ENCODE measurements at places on chromosomes 11 and 22.

GRCh38 chr22:20438427-20438677, 727 bp upstream of the SCARF2 start:
- DNase-seq: no peak

DNA sequence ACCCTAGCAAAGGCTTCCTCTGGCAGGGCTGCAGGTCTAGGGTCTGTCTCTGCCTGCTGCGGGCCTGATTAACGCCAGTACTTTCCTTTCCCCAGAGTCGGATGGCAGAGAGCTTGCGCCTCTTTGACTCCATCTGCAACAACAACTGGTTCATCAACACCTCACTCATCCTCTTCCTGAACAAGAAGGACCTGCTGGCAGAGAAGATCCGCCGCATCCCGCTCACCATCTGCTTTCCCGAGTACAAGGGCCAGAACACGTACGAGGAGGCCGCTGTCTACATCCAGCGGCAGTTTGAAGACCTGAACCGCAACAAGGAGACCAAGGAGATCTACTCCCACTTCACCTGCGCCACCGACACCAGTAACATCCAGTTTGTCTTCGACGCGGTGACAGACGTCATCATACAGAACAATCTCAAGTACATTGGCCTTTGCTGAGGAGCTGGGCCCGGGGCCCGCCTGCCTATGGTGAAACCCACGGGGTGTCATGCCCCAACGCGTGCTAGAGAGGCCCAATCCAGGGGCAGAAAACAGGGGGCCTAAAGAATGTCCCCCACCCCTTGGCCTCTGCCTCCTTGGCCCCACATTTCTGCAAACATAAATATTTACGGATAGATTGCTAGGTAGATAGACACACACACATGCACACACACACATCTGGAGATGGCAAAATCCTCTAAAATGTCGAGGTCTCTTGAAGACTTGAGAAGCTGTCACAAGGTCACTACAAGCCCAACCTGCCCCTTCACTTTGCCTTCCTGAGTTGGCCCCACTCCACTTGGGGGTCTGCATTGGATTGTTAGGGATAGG, 18.6 kb downstream of the RSPH14 start:
- no peak for DNase-seq

GRCh38 chr22:41091132-41092022, 1.0 kb upstream of the EP300 start:
- DNase-seq: peak; percentile 100

DNA sequence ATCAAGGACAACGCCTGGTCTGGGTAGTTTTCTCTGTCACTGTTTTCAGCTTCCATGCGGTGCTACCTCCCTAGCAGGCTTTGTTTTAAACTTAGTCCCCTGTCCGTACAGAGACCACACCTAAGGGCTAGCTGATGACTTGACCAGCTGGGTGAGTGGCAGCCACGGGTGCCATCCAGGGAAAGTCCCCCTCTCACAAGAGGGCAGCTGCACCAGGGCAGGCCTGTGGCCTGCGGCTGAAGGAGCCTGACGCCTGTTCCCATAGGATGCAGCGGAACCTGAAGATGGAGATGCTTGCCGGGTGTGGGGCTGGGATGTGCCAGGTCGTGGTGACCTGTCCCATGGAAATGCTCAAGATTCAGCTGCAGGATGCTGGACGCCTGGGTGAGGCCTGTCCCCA, 19.9 kb downstream of the SLC25A18 start:
- DNase-seq: no peak

DNA sequence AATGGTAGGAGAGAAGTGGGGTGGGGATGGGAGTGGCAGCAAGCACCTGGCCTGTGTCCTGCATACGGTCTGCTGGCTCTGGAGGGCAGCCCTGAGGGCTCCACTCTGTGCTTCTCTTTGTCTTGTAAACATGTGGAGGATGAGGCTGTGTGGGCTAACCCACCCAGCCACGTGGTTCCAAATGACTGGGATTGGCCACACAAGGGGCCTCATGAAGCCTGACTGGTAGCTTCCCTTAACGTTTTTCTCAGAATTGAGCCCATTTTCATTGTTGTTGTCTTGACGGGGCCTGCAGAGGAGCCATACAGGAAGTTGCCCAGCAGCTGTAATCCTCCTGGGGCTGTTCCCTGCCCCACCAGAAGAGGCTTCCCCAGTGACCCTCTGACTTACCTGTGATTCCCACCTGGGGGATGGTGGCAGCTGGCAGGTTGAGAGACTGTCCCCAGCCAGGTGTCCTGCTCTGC, 18.0 kb downstream of the DERL3 start:
- DNase-seq: peak; percentile 0

DNA sequence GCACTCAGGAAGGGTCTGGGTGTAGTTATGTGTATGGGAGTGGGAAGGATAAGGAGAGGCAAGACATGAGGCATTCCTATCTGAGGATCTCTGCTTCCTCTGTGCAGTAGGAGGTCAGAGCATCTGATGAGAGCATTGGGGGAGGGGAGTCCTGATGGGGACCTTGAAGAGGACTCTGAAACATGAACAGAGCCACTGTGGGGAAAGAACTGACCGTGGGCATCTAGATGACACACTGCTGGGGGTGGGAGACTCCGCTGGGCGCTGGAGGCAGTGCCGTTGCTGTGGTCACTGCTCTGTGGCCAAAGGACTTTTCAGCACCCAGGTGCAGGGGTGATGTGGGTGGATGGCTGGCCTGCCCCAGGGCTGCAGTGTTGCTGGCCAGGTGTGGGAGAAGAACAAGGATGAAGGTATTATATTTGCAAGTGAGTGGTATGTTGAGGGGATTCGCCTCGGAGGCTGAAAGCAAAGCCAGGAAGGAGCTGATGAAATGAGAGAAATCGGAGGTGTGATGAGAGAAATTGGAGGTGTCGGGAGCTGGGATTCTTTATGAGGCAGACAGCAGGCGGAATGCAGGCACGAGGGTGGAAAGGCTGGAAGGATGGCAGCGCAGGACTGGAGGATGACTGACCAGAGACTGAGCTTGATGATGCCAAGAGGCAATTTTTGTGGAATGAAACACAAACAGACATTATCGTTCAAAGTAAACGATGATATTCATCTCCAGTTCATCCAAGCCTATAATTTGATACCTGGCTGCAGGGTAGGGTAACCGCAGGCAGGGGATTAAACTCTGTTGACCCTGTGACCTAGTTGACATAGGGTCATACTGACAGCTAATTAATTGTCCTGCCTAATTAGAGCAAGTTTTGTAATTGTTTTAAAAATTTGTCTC, 19.4 kb upstream of the TMPRSS4 start:
- no peak for DNase-seq

- peak; percentile 51 for DNase-seq
Observed at GRCh38 chr11:125275905-125276618, 111.5 kb downstream of the PKNOX2 start.

Data from left cardiac atrium (tissue), 4 donors.